Adrenal gland (tissue), 19 donors: ENCODE measurements at places on chromosomes 11 and 22. TPM values are rescaled to one million over a fixed set of nuclear protein-coding genes. Genes with fewer than 3 reads are reported as not detected.
A peak's percentile ranks its signal among the peaks of the same experiment; 100 is the strongest.

- no peak overlapping the region for H3K27ac ChIP-seq
- peaks cover 38% of the 10 kb centered on the region for H3K36me3 ChIP-seq
- H3K4me3 ChIP-seq = no peak overlapping the region
- DNase-seq = no peak
Measured at GRCh38 chr22:35269630-35270029, 12.3 kb downstream of the HMGXB4 start.

The SYT8 gene
- polyA plus RNA-seq = not detected

- H3K4me1 ChIP-seq = no peaks in the 10 kb centered on the region
- no peaks in the 10 kb centered on the region for H3K36me3 ChIP-seq
- no peak overlapping the region for H3K4me3 ChIP-seq
- DNase-seq = no peak
- peaks cover 4% of the 10 kb centered on the region for H3K27me3 ChIP-seq
- H3K27ac ChIP-seq = no peak overlapping the region
Measured at GRCh38 chr11:70948855-70949531, 303.4 kb downstream of the SHANK2 start.

DNA sequence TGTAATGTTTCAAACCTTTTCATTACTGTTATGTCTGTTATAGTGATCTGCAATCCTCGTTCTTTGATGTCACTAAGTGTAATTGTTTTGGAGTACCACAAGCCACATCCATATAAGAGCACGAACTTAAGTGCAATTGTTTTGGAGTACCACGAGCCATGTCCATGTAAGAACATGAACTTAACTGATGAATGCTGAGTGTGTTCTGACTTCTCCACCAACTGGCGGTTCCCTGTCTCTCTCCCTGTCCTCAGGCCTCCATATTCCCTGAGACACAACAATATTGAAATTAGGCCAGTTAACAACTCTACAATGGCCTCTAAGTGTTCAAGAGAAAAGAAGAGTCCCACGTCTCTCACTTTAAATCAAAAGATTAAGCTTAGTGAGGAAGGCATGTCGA is 23.5 kb downstream of the TESMIN start:
- no peak for DNase-seq
- no peaks in the 10 kb centered on the region for H3K4me1 ChIP-seq
- no peak overlapping the region for H3K27ac ChIP-seq

The GAL3ST1 gene
- 0.57 TPM for polyA plus RNA-seq

- no peak overlapping the region for H3K27ac ChIP-seq
- H3K4me1 ChIP-seq = no peaks in the 10 kb centered on the region
- no peaks in the 10 kb centered on the region for H3K27me3 ChIP-seq
- no peak overlapping the region for H3K4me3 ChIP-seq
- DNase-seq = no peak
- no peaks in the 10 kb centered on the region for H3K36me3 ChIP-seq
Measured at GRCh38 chr22:33896154-33896553, 24.1 kb downstream of the LARGE1 start.

The A4GALT gene
- polyA plus RNA-seq = 17.8 TPM

- no peaks in the 10 kb centered on the region for H3K27me3 ChIP-seq
- no peaks in the 10 kb centered on the region for H3K36me3 ChIP-seq
- no peak for DNase-seq
- no peak overlapping the region for H3K4me3 ChIP-seq
Measured at GRCh38 chr11:130037881-130038585, 31.7 kb upstream of the APLP2 start.

The XKR3 gene
- polyA plus RNA-seq = not detected

DNA sequence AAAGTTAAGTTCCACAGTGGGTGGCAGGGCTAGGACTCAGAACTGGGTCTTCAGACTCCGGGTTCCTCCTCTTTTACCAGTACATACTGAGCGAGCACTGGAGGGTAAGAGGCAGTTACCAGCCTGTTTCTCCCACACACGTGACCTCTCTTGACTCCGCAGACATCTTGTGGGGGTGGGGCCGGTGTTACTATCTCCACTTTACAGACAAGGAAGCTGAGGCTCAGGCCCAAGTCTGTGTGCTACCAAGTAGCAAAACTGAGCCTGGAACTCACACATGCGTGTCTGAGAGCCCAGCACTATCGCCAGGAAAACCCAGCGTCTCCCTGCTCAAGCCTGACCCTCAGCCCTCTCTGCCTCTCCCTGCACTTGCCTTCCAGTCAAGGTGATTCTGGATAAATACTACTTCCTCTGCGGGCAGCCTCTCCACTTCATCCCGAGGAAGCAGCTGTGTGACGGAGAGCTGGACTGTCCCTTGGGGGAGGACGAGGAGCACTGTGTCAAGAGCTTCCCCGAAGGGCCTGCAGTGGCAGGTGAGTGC is 16.0 kb upstream of the SMIM35 start:
- DNase-seq = no peak
- no peaks in the 10 kb centered on the region for H3K4me1 ChIP-seq
- H3K27ac ChIP-seq = no peak overlapping the region
- no peaks in the 10 kb centered on the region for H3K36me3 ChIP-seq
- H3K27me3 ChIP-seq = no peaks in the 10 kb centered on the region

DNA sequence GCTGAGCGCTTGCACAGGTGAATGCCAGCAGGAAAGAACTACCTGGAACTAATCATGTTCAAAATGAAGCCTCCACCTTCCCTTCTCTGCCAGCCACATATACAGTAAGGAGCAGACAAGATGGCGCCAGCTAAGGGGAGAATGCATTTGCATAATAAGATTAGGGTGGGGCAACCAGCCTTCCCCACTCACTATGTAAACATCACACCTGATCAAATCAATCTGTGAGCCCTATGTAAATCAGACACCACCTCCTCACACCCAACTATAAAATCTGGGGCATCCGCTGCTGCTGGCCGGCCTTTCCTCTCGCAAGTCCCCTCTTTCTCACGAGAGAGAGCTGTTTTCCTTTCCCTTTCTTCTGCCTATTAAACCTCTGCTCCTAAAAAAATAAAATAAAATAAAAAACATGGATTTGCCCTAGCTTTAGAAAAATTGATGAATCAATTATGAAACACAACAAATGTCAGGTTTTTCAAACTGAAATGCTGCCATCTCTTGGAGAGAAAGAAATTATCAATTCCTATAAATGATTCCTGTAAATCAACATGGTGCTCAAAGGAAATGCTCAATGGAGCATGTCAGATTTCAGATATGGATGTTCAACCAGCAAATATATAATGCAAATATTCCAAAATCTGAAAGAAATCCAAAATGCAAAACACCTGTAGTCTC is 108.9 kb downstream of the SGSM3 start:
- H3K4me1 ChIP-seq = peaks cover 16% of the 10 kb centered on the region
- H3K36me3 ChIP-seq = no peaks in the 10 kb centered on the region
- H3K27ac ChIP-seq = no peak overlapping the region
- DNase-seq = no peak
- no peak overlapping the region for H3K4me3 ChIP-seq

- no peak for DNase-seq
- no peak overlapping the region for H3K27ac ChIP-seq
- no peaks in the 10 kb centered on the region for H3K4me1 ChIP-seq
- no peaks in the 10 kb centered on the region for H3K36me3 ChIP-seq
Measured at GRCh38 chr11:94960488-94960887, 12.9 kb downstream of the CWC15 start.

GRCh38 chr22:27913162-27913741 is 5.8 kb downstream of the PITPNB start:
- H3K27me3 ChIP-seq = no peaks in the 10 kb centered on the region
- no peak overlapping the region for H3K4me3 ChIP-seq
- no peak for DNase-seq
- H3K4me1 ChIP-seq = peaks cover 22% of the 10 kb centered on the region
- no peak overlapping the region for H3K27ac ChIP-seq

DNA sequence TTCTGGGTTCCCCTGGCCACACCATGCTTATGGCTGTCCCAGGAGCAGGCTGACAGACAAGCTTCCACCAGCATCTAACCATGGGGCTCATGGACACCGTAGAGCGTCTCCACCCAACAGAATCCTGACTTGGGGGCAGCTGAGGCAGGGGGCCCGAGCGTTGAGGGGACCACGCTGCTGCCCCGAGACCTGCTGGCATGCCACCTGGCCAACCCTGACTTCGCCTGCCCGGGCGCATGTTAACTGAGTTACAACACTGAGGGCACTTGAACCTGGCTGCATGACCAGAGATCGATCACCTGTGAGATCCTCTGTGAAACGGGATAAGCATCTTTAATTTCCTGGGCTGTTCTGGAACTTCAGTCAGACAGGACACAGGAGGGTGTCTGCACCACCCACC is 13.7 kb downstream of the PPM1F start:
- H3K4me1 ChIP-seq = peaks cover 39% of the 10 kb centered on the region
- H3K4me3 ChIP-seq = no peak overlapping the region
- H3K27me3 ChIP-seq = no peaks in the 10 kb centered on the region
- DNase-seq = no peak

DNA sequence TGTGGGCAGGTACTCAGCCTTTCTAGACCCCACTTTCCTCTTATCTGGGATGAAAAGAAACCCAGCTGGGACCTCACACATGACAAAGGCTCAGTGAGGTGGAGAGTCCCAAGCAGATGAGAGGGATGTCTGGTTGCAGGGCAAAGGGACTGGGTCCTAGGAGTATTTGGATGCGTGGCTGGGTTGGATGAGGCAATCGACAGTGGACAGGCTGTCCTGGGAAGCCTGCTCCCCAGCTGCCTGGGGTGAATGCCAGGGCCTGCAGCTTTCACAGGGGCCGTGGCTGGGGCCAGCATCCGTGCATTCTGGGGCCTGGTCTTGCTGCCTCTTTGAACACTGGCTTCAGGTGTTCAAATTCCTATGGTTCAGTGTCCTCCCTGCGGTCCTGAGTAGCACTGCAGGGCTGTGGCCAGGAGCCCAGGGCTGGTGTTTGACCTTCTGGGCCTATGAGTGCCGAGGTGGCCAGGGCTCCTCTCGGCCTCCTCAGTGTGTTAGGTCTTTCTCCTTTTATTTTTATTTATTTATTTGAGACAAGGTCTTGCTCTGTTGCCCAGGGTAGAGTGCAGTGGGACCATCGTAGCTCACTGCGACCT is 65.3 kb downstream of the MCM5 start:
- H3K36me3 ChIP-seq = no peaks in the 10 kb centered on the region
- H3K27ac ChIP-seq = no peak overlapping the region
- H3K27me3 ChIP-seq = no peaks in the 10 kb centered on the region
- DNase-seq = peak; percentile 28
- H3K4me1 ChIP-seq = peaks cover 9% of the 10 kb centered on the region

DNA sequence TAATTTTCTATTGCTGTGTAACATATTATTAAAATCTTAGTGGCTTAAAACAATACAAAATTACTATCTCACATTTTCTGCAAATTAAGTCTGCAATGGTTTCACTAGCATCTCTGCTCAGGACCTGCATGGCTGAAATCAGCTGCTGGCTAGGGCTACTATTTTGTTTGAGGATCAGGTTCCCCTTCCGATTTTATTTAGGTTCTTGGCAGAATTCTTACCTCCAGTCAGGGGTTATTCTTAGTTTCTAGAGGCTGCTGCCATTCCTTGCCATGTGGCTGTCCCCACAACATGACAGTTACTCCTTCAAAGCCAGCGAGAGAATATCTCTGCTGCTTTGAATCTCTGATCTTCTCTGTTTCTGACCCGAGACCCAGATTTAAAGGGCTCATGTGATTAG is 424.5 kb upstream of the ANO5 start:
- DNase-seq = no peak
- H3K27ac ChIP-seq = no peak overlapping the region
- no peaks in the 10 kb centered on the region for H3K4me1 ChIP-seq
- H3K27me3 ChIP-seq = no peaks in the 10 kb centered on the region
- no peaks in the 10 kb centered on the region for H3K36me3 ChIP-seq
- no peak overlapping the region for H3K4me3 ChIP-seq

DNA sequence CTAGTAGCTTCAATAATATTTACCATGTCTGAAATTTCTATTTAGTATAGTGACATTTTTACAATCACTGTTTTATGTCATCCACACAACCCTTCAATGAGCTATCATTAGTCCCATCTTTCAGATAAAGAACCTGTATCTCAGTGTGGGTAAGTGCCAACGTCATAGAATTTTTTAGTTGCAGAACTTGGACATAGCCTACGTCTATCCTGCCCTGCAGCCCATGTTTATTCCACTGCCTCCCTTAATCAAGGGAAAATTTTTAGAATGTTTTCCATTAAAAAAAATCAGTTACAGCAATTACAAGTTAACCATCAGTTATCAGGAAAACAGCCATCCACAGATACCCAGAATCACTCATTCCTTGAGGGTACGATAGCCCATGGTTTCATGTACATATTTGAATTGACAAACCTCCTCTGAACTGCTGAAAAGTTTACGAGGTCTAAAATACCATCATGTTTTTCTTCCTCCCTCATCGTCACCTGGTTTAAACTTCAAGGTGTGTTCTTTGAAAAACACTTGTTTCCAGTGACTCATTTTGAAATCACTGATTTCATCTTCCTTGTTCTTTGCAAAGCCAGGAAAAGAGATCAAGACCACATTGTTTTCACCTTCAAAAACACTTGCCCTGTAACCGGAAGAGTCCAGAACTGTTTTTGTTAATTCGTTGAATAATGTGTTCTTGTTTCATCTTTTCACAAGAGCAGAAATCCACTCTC is 100.9 kb downstream of the FAM76B start:
- no peak overlapping the region for H3K4me3 ChIP-seq
- no peaks in the 10 kb centered on the region for H3K4me1 ChIP-seq

DNA sequence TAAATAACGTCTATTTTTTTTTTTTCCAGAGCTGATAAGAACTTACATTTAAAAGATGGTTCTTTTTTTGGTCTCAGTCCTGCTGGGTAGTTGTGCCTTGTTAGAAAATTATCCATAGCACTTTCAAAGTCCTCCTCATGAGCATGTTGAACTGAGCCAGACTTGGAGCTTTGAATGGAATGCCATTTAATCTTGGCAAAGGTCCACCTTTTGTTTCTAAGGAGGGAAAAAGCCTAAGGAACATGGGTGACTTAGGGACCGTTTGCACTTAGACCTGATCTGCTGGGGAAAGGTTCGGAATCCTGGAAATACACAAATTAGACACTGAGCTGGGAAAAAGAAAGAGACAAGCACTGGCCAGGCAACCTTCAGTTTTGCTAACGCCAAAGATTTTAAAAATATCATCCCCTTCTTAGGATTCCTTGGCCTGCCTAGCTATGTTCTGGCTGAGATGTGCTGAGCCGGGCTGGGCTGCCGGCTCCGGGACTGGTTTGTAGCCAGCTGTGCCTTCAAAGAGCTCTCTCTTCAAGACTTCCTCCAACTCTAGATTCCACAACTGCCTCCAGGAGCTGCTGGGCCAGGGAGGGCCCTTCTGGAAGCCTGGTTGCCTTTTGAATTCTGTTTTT is 67.4 kb downstream of the ENDOD1 start:
- H3K36me3 ChIP-seq = no peaks in the 10 kb centered on the region
- H3K27ac ChIP-seq = no peak overlapping the region
- no peak overlapping the region for H3K4me3 ChIP-seq
- peak; percentile 25 for DNase-seq
- no peaks in the 10 kb centered on the region for H3K27me3 ChIP-seq

DNA sequence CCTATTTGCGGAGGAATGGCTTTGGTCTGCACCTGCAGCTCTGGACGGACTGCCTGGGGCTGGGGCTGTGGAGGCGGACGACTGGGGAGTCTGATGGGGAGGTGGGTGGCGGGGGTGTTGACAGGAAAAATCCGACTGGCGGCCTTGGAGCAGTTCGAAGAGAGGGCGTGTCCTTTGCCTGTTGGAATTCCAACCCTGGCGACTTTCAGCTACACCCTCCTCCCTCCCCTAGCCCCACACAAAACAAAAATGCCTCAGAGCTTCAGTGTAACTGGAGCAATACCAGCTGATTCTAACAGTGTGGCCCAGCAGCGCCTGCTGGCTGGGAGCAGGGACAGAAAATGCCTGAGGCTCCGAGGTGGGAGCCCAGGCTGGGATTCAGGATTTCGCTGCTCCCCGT is 85.4 kb downstream of the ATXN10 start:
- H3K4me1 ChIP-seq = peaks cover 20% of the 10 kb centered on the region
- H3K27me3 ChIP-seq = no peaks in the 10 kb centered on the region
- peak; percentile 73 for DNase-seq
- H3K4me3 ChIP-seq = no peak overlapping the region
- H3K27ac ChIP-seq = no peak overlapping the region

The PHOX2A gene
- 19.2 TPM for polyA plus RNA-seq

The PIH1D2 gene
- polyA plus RNA-seq = 3.3 TPM
